GM18507 (cell line): ENCODE measurements at places on chromosomes 7 and 10.

DNA sequence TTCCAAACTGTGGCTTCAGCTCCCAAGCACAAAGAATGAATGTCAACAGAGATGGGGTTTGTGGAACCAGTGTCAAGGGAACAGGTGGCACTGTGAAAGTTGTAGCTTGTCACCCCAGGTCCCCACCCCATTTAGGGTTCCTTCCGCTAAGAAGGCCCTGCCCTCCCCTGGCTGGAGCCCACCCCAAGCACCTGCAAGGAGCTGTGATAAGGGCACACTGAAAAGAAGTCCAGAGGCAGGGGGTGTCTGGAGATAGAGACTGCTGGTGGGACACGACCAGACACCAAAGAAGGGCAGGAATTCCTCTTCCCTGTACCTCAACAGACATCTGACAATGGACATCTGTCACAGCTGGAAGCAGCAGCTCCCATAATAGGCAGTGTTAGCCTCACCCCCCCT, 4.5 kb downstream of the GRID1 start:
- no peak for DNase-seq

DNA sequence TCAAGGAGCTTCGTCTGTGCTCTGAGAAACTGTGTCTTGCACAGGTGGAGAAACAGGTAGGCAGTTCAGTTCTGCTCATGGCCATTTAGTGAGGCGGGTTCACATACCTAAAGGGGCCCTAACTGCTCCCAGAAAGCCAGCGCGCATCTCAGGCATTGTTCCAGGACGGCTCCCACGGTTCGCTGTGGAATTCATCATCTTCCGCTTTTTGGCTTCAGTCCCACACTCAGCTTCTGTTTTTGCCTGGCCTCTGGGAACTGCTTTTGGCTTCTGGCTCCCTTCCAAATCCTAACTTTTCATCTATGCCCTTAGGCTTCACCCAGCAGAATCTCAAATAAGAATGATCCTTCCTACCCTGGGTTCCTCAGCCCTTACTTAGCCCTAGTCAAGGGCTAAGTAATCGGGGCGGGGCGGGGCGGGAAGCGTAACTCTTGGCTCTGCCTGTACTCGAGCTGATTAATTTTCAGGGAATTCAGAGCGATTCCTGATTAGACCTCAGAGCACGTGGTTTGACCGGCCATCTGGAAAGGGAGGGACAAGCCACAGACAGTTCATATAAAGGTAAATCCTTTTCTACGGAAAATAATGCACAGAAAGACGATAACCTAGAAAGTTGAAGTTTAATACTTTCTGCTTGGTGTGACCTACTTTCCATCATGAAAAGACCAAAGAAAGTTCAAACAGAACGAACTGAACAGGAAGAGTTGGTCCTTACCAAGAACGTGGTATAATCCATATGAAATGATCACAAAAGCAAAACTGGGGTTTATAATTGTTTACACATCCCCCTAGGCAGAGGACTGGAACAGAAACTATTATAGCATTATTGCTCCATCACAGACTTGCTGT, 105.7 kb downstream of the ST8SIA6 start:
- no peak for DNase-seq

DNA sequence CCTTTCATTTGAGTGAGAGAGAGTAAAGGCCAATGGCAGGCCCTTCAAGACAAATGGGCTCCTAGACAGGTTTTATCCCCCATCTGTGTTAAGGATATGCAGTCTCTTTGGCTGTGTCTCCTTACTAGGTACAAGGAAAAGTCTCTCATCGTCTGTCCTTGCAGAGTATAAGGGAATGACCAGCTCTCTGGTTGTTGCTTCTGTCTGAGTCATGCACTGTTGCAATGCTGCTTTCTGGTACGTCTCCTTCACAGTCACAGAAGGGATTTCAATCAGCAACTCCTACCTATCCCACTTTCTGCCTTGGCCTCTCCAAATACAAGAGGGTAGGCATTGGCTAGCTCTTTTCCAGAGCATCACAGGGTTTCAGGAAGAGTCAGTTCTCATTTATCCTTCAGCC, 48.1 kb downstream of the CTTNBP2 start:
- no peak for DNase-seq

- DNase-seq = no peak
Measured at GRCh38 chr10:31896968-31897384, 31.7 kb downstream of the ARHGAP12 start.

DNA sequence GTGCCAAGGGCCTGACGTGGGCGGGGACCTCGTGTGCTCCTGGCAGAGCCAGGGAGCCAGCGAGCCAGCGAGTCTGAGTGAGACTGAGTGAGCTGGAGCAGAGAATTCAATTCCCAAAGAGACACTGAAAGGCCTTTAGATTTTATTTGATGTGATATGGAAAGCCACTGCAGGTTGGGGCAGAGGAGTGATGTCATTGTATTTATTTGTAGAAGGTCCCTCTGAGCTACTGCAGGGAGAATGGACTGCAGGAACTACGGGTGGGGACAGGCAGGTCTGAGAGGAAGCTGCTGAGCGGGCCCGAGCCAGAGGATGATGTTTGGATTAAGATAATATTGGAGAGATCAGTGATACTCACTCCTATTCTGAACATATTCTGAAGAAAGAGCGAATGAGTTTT, 445.8 kb upstream of the ANKRD30A start:
- DNase-seq = no peak

DNA sequence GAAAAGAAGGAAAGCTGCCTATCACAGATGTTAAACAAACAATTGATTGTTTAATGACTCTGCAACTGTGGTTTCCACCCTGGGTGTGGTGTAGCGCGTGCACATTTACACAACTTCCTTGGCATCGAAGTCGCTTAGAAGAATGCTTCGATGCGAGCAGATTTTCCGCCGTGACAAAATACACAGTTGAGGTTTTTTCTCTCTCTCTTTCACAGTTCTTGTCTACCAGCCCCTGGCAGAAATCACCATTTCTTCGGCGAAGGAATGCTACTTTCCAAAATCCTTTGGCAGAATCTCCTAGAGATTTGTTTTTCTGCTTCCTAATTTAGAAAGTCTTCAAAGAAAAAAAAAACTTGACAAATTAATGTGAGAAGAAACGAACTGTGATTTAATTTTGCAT, 70.7 kb upstream of the C1QL3 start:
- no peak for DNase-seq

DNA sequence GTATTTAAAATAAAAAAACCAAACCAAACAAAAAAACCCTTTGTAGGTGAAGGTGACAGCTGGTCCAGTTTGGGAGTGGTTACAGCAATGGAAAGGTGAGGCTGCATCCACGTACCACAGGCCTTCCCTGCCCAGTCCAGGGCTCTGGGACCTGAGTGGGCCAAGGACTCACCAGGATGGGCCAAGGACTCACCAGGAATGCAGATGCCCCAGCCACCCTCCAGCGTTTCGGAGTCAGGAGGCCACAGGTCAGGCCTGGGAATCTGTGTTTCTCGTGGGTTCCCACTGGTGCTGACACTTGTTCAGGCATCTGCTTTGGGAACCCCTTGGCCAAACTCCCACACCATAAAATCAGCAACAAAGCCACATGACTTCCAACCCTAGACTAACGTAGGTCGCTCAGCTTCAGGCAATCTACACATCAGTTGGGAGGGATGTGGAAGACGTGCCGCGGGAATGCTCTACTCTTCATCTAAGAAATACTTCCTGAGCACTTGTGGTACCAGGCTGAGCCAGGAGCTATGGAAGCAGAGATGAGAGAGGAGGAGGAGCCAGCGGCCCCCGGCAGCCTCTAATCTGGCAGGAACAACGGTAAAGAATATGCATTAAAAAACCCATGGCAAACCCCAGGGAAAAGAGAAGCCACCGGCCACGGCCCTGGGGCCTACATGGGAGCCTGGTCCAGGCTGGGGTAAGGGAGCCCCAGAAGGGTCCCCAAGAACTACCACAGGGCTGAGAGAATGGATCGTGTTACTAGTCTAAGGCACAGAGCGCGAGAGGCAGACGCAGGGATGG, 473.4 kb downstream of the PTPRN2 start:
- no peak for DNase-seq

DNA sequence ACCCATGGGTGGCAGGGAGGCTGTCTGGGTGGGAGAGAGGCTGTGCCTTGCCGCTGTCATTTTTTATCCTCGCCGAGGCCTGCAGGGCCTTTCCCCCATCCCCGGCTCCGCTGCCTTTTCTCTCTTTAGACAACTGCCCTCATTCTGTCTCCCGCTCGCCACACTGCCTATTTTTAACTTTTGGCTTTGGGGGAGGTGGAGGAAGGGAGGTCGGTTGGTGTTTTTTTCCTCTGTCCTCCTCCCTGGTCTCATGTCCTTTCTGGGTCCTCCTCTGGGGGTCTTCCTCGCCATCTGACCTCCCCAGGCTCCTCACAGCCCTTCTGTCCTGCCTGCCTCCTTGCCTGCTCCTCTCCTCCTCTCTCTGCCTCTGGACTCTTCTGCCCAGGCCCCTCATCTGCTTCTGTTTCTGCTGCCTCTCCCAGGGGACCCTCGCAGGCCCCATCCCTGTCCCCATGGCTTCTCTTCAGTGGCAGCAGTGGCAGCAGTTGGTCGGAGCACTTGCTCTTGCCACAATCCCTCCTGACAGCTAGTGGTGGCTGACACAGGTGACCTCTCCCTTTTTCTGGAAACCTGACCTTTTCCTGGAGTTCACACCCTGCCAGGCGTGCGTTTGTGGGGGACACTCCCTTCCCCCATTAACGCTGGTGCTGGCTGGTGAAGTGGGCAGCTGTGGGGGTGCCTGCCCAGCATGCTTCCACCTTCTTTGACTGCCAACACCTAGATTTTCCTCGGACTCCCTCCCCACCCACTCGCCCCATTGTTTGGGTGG, 19.5 kb upstream of the PCBD1 start:
- DNase-seq = no peak

- no peak for DNase-seq
Measured at GRCh38 chr7:138705167-138705566, 4.0 kb upstream of the SVOPL start.

DNA sequence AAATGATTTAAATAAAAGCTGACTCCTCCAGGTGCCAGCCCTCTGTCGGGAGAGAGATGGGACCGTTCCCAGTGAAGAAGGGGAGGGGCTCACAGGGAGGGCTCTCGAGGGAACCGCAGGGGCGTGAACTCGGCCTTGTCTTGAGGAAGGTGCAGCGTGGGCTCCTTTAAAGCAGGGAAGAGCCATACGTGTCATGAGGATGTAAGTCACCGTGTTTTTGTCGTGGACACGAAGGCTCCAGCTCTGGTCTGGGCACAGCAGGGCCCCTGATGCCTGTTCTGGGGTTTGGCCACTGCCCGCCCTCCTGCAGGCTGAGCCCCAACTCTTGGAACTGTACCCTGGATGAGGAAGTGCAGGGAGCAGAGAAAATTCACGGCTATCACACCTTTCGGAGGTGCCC, 45.0 kb downstream of the JAKMIP3 start:
- DNase-seq = no peak

DNA sequence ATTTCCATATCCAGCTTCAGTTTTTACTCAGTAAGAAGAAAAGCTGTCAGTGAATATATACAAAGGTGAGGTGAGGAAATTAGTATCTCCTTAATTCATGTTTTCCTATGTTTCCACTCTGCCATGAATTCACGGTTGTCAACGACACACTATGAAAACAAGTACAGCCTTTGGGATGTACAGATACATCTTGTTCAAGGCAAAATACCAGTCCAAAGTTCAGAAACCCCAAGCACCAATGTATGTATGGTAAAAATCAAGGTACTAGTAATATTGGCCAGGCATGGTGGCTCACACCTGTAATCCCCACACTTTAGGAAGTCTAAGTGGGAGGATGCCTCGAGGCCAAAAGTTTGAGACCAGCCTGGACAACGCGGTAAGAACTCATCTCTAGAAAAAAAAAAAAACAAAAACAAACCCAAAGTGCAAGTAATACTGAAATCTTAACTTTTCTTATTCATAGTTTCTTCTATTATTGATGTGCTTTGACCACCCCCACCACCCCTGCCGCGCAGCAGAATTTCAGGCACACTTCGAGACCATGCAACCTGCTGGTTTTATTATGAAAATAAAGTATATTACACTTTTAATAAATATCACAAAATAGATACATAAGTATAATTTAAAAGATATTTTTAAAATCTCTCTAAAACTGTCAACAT, 3.5 kb downstream of the ESYT2 start:
- DNase-seq = no peak

GRCh38 chr7:38367301-38367890, 94.0 kb upstream of the TARP start:
- DNase-seq = no peak
